ENCODE measurements at places on chromosomes 4 and X. TPM values are rescaled to one million over a fixed set of nuclear protein-coding genes. Genes with fewer than 3 reads are reported as not detected.

Gene MEPE
- not detected for polyA plus RNA-seq

Gene ASB12
- 0.06 TPM for polyA plus RNA-seq

Gene ADAMTS3
- 0.10 TPM for polyA plus RNA-seq

Gene GYPE
- polyA plus RNA-seq = not detected

Gene IL2
- not detected for polyA plus RNA-seq

Gene TRMT44
- 6.3 TPM for polyA plus RNA-seq

Gene HMGB3
- polyA plus RNA-seq = 33.0 TPM

Gene PAK3
- 1.5 TPM for polyA plus RNA-seq

Gene XAGE1A
- not detected for polyA plus RNA-seq

DNA sequence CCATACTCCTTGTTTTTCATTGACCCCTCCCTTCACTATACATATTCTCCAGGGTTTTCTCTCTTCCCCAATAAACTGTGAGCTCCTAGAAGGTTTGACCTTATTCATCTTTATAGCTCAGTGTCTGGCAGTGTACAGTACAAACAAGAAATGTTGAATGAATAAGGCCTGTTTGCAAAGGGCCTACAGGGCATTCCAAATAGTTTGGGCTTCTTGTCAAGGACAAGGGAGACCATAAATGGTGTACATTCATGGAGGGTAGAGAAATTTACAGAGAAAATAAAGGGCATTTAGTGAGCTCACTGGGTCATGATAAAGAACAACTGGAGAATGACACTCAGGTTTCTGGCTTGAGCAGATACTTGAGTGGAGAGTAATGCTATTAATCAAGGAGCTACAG, 47.5 kb upstream of the EIF1AX start:
- DNase-seq = no peak

GRCh38 chrX:3526071-3526470, 179.6 kb upstream of the MXRA5 start:
- no peak for DNase-seq

DNA sequence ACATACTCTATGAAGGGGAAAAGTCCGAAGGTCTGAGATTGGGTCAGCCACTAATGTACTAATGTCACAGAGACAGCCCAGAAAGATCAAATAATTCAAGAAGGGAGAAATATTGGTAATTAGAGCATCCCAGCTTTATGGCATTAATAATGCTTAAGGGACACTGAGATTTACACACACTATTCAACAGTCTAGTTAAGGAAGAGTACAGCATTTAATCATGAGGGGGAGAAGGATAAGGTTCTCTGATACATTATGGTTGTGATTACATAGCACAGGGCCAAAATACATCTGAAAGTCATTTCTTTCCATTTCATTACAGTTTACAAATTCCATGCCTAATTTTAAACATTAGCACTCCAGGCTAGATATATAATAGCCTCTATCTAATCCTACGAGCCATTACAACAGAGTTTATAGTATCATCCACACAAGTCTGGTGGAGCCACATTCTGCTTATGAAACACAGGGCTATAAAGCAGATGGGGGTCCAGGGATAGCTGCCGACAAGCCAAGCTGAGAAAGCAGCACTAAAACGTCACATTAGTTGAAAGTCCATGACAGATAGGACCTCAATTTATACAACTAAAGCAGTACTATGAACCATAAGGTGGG, 108.0 kb upstream of the GRIA3 start:
- no peak for DNase-seq

DNA sequence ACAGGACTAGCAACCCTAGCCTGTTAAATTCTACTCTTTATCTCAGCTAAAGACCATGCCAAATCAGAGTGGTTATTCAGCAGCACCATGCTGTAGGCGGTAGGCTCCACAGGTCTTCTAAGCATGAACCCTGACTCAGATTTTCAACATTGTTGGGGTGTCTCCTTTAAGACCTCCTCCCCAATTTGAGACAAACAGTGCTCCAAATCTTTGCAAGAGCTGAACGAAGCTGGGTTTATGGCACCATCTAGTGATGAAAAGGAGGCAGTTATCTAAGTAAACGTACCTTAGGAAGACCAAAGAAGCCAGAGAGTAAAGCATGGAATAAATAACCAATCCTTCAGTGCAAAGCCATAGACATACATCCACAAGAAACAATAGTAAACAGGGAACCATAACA, 334.5 kb upstream of the SLC7A11 start:
- DNase-seq = peak; percentile 27

DNA sequence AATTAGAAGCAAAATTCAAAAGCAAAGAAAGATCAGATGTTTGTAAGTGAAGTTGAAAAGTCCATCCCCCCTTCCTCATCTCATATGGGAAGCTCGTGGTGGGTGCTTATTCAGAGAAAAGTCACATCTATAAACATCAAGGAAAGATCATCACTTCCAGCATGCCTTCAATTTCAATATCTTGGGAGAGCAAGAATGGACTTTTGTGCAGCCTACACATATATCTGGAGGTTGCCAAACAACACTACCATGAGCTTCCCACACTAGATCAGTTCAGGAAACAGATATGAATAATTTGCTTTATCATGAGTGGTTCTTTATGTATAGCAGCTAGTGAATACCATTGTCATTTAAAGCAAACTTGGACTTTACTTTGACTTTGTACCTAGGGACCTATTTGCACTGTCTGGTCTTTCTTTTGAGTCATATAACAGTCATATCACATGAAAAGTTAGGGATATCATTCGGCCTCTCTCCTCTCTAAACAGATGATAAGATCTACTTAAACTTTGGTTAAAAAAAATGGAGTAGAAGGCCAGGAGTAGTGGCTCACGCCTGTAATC, 5.6 kb upstream of the TBL1X start:
- no peak for DNase-seq

DNA sequence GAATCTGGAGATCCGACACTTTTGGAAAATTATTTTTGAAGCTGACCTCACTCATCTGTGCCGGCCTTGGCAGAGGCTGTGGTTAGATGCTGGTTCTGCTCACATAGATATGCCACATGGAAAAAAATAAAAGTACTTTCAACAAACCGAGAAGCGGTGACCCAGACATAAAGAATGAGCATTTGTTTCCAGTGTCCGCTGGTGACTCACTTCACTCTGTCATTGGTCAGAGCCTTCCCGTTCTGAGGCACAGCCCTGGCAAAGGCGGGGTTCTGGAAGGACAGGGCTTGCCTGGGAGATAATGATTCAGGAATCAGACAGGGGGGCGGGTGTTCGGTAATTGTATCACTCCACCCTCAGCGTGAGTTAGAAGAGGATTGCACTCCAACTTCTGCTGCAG, 172.4 kb upstream of the MXRA5 start:
- DNase-seq = peak; percentile 26

DNA sequence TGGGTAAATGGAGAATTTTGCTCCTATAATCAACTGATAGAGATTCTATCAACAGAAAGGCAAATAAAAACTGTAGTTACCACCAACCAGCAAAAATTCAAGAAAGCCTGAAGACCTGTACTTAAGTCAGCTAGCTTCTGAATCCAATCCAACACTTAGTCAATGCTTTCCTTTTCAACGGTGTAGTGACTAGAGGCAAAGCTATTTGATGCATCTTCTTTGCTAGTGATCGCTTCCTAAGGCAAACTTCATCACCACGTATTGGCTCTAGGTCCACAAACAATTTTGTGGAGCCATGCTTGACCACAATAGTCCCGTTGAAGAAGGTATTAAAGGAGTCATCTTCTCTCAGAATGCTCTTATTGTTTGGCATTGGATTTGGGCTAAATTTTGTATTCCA, 25.0 kb upstream of the UBA6 start:
- DNase-seq = peak; percentile 78

DNA sequence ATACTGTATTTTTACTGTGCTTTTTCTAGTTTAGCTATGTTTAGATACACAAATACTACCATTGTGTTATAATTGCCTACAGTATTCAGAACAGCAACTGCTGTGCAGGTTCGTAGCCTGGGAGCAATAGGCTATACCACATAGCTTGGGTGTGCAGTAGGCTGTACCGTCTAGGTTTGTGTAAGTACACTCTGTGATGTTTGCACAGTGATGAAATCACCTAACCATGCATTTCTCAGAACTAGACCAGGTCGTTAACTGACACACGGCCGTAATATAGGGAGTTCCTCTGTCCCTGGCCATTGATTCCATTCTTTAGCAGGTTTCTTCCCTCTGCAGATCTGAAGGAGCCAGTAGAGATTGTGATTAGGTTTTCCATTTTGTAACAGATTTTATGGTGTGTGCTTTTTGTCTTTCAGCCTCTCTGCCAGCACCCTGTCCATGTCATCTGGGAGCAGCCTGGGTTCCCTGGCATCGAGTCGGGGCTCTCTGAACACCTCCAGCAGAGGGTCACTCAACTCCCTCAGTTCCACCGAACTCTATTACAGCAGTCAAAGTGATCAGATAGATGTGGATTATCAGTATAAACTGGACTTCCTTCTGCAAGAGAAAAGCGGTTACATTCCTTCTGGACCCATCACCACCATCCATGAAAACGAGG, 59.5 kb downstream of the CLDN22 start:
- no peak for DNase-seq

DNA sequence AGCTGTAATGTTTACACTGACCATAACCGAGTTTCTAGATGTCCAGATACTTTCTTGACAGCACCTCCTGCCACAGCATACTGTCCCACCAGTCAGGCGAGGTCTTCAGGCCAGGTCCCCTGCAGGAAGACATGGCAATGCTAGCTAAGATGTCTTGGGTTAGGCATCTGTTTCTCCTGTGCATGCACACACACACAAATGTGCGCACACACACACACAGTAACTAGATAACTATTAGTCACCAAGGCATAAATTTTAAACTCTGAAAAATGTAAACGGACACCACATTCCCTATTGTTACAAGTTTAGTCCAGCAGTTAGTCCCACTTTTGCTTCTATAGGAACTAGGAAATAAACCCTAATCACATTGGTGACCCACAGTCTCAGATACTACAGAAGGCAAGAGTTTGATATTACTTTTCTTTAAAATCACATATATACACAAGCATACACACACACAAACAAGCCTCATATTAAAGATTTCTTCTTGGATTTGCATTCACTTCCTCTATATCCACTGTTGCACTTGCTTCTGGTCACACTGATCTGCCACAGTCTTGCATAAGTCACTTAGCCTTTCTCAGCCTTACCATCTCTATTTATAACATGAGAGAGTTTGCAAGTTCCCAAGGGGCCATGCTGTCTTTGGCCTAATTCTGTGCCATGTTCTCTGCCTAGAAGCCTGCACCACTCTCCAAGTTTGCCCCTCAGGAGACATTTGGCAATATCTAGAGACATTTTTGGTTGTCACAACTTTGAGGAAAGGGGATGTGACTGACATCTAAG, 32.2 kb downstream of the IL21 start:
- DNase-seq = no peak

DNA sequence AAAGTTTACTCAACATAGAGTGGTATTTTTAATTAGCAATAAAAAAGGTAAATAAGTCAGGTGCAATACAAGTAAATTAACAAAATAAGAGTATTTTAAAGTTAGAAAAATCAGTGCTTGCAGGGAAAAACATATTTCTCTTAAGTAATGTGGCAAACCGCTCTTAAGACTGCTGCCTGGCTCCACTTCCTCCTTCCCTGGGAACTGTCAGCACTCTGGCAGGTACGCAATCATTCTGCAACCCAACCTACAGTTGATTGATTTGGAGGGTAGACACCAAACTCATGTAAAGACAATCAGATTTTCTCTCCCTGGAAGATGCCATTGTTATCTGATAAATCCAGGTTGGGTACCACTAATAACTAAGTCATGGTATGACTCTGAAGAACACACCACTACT, 63.9 kb downstream of the PPP3CA start:
- no peak for DNase-seq

GRCh38 chrX:153516073-153516472, 1.4 kb upstream of the ATP2B3 start:
- DNase-seq = no peak

- no peak for DNase-seq
Observed at GRCh38 chr4:23483320-23483960, 406.4 kb downstream of the PPARGC1A start.

GRCh38 chr4:101987623-101988243, 197.2 kb downstream of the BANK1 start:
- no peak for DNase-seq

All from mammary epithelial cell (primary cell).